ENCODE measurements at places on chromosomes 13 and 19. TPM values are rescaled to one million over a fixed set of nuclear protein-coding genes. Genes with fewer than 3 reads are reported as not detected.
A peak's percentile ranks its signal among the peaks of the same experiment; 100 is the strongest.

GRCh38 chr19:16327911-16328823 is 3.5 kb downstream of the KLF2 start:
- H3K36me3 ChIP-seq = peaks cover 42% of the 10 kb centered on the region
- H3K4me1 ChIP-seq = peaks cover 57% of the 10 kb centered on the region
- peak overlapping the region; percentile 80 for H3K4me3 ChIP-seq
- DNase-seq = peak; percentile 51

DNA sequence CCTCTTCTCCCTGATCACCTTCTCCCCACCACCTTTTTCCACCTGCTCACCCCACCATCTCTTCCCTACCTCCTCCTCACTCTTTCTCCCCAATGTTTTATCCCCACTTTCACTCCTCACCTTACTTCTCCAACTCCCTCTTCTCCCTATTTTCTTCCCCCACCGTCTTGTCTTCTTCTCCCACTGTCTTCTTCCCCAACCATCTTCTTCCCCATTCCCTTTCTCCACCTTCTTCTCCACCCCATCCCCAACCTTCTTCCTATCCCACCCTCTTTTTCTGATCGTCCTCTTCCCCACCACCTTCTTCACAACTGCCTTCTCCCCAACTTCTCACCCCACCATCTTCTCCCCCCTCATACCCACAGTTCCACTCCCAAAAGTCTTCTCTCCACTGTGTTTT is 929.4 kb downstream of the UQCRFS1 start:
- H3K36me3 ChIP-seq = peaks cover 4% of the 10 kb centered on the region
- H3K27me3 ChIP-seq = peaks cover 1% of the 10 kb centered on the region
- H3K4me3 ChIP-seq = no peak overlapping the region
- no peak overlapping the region for H3K27ac ChIP-seq
- no peaks in the 10 kb centered on the region for H3K4me1 ChIP-seq

DNA sequence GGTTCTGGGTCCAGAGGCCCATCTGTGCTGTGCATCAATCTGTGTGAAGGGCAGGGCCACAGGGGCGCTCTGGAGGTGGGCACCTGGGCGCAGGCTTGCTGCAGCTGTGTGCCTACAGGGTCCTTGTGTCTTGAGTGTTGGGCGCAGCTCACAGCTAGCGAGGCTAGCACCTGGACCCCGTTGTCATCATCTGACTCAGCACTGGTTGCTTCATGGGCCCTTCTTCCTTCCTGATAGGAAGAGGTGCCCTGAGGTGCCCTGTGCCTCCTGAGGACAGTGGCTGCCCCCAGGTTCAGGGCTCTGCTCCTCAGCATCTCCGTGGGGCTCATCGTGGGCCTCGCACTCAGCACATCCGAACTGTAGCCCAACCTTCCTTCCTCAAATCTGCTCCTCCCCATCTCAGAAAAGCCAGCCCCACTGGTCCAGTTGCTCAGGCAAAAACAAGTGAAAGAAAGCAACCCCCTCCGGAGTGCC is 54.8 kb downstream of the GATAD2A start:
- H3K4me1 ChIP-seq = peaks cover 80% of the 10 kb centered on the region
- peak overlapping the region; percentile 95 for H3K27ac ChIP-seq
- DNase-seq = no peak
- H3K27me3 ChIP-seq = peaks cover 3% of the 10 kb centered on the region
- H3K4me3 ChIP-seq = peak overlapping the region; percentile 66
- H3K36me3 ChIP-seq = peaks cover 11% of the 10 kb centered on the region

The ERICH4 gene
- not detected for total RNA-seq

The CACNG8 gene
- total RNA-seq = 0.46 TPM

All from HFFc6 (cell line).